ENCODE measurements at places on chromosomes 7 and 10.

GRCh38 chr7:1937252-1937605 is 267.2 kb downstream of the ELFN1 start:
- DNase-seq: no peak

- no peak for DNase-seq
These were observed 1.1 kb downstream of the AIFM2 start for GRCh38 chr10:70131560-70131937.

GRCh38 chr10:70317272-70317942 is 33.6 kb upstream of the NPFFR1 start:
- DNase-seq: no peak

DNA sequence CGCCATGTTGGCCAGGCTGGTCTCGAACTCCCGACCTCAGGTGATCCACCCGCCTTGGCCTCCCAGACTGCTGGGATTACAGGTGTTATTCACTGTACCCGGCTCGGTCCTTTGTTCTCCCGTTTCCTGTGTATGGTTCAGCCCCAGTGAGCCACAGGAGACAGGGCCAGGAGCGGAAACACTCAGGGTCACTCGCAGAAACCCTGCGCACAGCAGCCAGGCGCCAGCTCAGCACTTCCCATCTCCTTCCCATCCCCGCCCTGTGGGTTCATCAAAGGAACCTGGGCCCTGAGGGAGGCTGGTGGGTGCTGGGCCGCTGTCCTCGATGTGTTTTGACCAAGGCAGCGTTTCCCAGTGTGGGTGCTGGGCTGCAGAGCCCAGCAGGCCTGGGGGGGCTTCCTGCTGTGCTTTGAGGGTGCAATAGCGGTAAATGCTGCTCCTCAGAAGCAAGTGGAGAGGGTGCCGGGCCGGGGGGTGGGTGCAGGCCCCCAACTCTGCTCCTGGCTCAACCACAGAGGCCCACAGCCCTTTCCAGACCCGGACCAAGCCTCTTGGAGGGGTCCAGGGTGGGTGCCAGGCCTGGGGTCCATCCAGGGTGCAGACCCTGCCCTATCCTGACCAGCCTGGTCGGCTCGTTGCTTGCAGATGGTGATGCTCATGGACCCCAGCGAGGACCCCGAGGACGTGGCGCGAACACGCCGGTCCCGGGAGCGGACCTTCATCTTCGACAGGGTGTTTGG is 15.3 kb upstream of the CHST12 start:
- DNase-seq: no peak

DNA sequence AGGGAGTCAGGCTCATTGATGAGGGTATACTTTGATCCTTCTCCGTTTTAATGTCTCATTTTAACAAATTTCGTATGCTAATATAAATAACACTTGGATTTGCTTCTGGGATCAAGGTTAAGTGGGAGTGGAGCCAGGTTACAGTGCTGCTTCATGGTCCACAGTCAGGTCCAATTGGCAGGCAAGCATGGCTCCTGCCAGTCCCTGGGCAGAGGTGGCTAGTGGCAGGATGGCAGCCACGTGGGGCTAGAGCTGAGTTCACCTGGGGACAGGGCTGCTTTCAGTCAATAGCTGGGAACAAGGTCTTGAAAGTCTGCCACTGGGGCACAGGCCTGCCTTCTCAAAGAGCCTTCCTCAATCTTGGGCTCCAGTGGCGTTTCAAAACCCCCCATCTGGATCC is 16.0 kb upstream of the VWA2 start:
- no peak for DNase-seq

DNA sequence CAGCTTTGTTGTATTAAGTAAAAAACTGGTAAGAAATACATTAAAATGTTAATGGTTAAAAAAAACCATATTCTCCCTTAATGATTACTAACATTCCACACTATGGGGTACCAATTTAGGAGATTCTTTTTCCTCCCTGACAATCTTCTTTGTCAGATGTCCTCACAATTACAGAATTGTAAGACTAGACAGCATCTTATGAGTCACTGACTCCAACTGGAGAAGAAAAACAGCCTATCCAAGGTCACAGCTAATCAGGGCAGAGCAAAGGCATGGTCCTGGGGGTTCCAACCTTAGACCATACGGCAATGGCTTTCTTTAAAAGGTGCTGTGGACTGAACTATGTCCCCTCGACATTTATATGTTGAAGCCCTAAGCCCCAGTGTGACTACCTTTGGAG is 127.6 kb downstream of the DLG5 start:
- DNase-seq: no peak

DNA sequence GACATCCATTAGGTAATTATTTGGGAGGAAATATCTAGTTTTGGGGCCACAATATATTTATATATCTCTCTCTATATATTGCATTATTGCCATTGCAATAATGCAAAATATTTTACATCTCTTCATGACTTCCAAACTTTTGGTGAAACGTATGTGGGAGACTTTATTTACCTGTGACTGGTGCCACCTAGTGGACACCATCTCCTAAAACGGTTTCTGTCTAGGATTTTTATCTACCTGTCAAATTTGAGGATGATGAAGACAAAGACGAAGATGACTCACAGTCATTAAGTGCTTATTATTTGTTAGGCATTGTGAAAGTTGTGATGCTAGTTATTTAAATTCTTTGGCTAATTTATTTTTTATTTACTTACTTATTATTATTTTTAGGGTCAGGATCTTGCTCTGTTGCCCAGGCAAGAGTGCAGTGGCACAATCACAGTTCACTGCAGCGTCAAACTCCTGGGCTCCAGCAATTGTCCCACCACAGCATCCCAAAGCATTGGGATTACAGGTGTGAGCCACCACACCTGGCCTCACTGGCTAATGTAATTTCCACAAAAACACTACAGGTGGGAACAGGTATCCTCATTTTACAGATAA is 18.7 kb upstream of the CBLL1 start:
- peak; percentile 25 for DNase-seq

Data from T-helper 9 cell (primary cell).